Activated CD8-positive, alpha-beta memory T cell treated with anti-CD3 and anti-CD28 coated beads, Interleukin-2, amount 10 ng/mL, durations not matched to agents 7 days and 5 days (primary cell): ENCODE measurements at places on chromosomes 11 and 22.

- H3K36me3 ChIP-seq = peaks cover 19% of the 10 kb centered on the region
- peaks cover 17% of the 10 kb centered on the region for H3K27me3 ChIP-seq
- H3K4me3 ChIP-seq = no peak overlapping the region
- peak; percentile 81 for DNase-seq
Measured at GRCh38 chr11:304915-305843, 2.4 kb upstream of the IFITM2 start.

- no peaks in the 10 kb centered on the region for H3K27me3 ChIP-seq
- no peaks in the 10 kb centered on the region for H3K4me1 ChIP-seq
Measured at GRCh38 chr11:126702165-126702720, 298.3 kb downstream of the KIRREL3 start.

DNA sequence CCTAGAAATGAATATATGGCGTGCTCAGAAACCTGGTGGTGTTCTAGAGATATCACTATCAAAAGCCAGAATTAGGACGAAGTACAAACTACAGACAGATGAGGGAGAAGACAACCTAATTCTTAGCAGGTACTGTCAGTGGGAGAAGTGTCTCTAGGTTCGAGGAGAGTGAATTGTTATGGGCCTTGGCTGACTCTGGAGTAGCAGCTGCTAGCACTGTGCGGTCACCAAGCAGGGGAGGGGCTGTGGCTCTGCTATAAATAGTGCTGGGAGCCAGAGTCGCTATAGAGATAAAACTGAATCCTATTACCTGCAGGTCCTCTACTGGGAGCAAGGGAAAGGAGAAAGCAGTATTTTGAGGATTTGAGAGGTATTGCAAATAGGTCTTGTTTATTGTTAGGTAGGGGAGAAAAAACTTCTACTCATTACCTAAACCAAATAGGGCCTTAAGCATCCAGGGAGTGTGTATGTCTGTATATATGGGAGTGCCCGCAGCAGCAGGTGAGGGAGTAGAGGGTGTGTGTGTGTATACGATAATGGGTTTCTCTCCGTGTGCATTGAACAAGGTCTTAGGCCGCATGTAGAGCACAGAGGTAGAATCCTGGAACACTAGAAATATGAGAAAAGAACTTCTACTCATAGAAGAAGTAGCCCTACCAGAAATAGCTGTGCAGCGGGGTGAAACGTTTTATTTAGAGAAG lies 2.2 kb downstream of the MADD start:
- H3K4me3 ChIP-seq = peak overlapping the region; percentile 78
- H3K4me1 ChIP-seq = peaks cover 43% of the 10 kb centered on the region
- DNase-seq = no peak
- H3K27ac ChIP-seq = peak overlapping the region; percentile 22
- H3K27me3 ChIP-seq = no peaks in the 10 kb centered on the region
- H3K36me3 ChIP-seq = peaks cover 34% of the 10 kb centered on the region

DNA sequence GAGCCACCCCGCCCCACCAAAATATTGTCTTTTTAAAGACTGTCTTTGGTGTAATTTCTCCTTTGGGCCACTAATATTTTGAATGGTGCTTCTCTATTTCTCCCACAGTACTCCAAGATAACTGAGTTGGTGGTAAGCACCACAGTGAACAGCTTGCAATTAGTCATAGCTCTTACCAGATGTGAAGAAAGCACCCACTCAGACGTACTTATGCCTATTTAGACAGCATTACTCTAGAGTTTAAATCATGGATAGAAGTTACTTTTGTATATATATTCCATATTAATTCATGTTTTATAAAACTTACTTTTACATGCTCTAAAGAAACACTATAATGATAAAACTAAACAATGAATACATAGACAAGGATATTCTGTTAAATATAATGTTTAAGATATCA lies 12.7 kb downstream of the ANO3 start:
- no peaks in the 10 kb centered on the region for H3K27me3 ChIP-seq
- DNase-seq = no peak
- H3K4me1 ChIP-seq = no peaks in the 10 kb centered on the region
- H3K36me3 ChIP-seq = no peaks in the 10 kb centered on the region
- H3K4me3 ChIP-seq = no peak overlapping the region
- H3K27ac ChIP-seq = no peak overlapping the region

DNA sequence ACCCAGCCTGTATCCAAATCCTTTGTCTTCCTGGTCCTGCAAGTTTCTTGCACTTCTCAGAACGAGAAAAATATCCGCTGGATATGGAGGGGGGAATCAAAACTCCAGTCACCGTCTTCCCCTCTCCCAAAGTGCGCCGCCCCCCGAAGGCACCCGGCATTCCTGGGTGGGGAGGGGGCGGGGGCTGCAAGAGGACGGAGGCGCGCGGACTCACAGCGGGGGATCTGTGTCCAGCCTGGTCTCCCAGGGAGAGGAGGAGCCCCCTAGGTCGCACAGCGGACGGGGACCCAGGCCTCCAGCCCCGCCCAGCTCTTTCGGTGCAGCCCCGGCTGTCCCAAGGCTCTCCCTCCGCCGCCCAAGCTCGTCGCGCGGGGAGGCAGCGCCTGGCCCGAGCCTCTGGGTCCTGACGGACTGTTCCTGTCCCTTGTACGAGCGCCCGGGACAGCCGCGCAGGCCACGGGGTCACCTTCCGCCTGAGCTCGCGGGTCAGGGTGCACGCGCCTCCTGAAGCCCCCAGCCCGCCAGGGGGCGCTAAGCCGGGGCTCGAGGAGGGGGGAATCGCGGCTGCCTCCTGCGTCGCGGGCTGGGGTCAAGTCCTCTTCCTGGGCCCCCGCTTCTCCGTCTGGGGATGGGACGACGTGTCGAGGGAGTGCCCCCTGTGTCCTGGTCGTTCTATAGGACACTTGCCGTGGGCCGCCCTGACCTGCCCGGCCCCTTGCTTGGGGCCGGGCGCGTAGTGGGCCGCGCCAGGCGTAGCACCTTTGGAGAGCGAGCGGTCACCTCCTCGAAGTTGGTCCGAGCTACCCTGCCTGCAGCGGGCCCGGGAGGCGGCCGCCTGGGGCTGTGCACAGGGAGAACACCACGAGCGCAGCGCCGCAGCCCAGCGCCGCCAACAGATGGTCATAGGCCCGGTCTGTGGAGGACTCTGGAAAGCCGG lies 2.4 kb upstream of the WNT11 start:
- no peaks in the 10 kb centered on the region for H3K36me3 ChIP-seq
- H3K4me1 ChIP-seq = peaks cover 17% of the 10 kb centered on the region
- H3K27ac ChIP-seq = no peak overlapping the region
- peak; percentile 82 for DNase-seq
- H3K4me3 ChIP-seq = peak overlapping the region; percentile 73

DNA sequence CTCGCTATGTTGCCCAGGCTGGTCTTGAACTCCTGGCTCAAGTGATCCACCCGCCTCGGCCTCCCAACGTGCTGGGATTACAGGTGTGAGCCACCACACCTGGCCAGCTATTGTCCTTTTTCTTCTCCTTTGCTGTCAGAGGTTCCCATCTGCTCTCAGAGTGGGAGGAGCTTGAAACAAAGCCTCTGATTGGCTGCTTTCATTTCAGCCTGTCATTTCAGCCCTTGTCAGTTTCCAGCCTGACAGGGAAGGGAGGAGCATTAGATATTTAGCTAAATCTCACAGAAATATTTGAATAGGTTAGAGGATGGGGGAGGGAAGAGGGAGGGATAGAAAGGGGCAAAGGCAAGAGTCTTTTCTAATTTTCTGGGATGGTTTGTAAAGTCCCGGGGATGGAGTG lies 8.7 kb downstream of the SLC22A6 start:
- no peak overlapping the region for H3K27ac ChIP-seq
- H3K27me3 ChIP-seq = peaks cover 8% of the 10 kb centered on the region
- no peak for DNase-seq
- H3K4me1 ChIP-seq = no peaks in the 10 kb centered on the region
- no peak overlapping the region for H3K4me3 ChIP-seq

- H3K36me3 ChIP-seq = no peaks in the 10 kb centered on the region
- peaks cover 10% of the 10 kb centered on the region for H3K4me1 ChIP-seq
- H3K27ac ChIP-seq = no peak overlapping the region
- peaks cover 4% of the 10 kb centered on the region for H3K27me3 ChIP-seq
- DNase-seq = no peak
Measured at GRCh38 chr22:39433476-39434242, 23.2 kb upstream of the MGAT3 start.

GRCh38 chr11:35146711-35147110 lies 7.7 kb downstream of the CD44 start:
- H3K27me3 ChIP-seq = no peaks in the 10 kb centered on the region
- H3K4me3 ChIP-seq = peak overlapping the region; percentile 68
- no peak for DNase-seq
- H3K4me1 ChIP-seq = peaks cover 90% of the 10 kb centered on the region

GRCh38 chr11:46414466-46414796 lies 22.9 kb upstream of the CHRM4 start:
- DNase-seq = no peak
- H3K27me3 ChIP-seq = no peaks in the 10 kb centered on the region
- peaks cover 9% of the 10 kb centered on the region for H3K36me3 ChIP-seq
- H3K4me3 ChIP-seq = no peak overlapping the region
- peak overlapping the region; percentile 22 for H3K27ac ChIP-seq

GRCh38 chr11:69500285-69501120 lies 19.0 kb downstream of the LINC01488 start:
- DNase-seq = no peak
- H3K4me3 ChIP-seq = no peak overlapping the region
- H3K4me1 ChIP-seq = peaks cover 3% of the 10 kb centered on the region
- H3K27me3 ChIP-seq = peaks cover 5% of the 10 kb centered on the region
- no peak overlapping the region for H3K27ac ChIP-seq

DNA sequence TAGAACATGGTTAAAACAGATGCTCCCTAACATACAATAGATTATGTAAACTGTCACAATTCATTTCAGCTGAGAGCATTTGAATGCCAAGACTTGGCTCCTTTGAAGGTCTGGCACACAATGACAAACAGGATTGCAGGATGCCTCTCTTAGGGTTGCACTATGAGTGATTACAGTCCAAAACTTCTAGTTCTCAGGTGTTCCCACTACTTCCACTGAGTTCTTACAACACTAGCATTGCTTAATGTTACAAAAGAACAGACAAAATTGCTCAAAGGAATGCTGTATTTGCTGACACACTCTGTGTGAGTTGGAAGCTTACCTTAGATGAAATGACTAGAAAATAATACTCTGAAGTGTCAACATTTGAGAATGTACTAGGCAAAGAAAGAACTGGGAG lies 2413.8 kb upstream of the RAG2 start:
- no peaks in the 10 kb centered on the region for H3K27me3 ChIP-seq
- no peak overlapping the region for H3K4me3 ChIP-seq
- no peak overlapping the region for H3K27ac ChIP-seq
- H3K4me1 ChIP-seq = no peaks in the 10 kb centered on the region
- no peak for DNase-seq
- H3K36me3 ChIP-seq = no peaks in the 10 kb centered on the region

- peak; percentile 58 for DNase-seq
- H3K4me1 ChIP-seq = peaks cover 15% of the 10 kb centered on the region
- H3K36me3 ChIP-seq = peaks cover 2% of the 10 kb centered on the region
- no peak overlapping the region for H3K4me3 ChIP-seq
- no peak overlapping the region for H3K27ac ChIP-seq
Measured at GRCh38 chr22:21020802-21021429, 6.0 kb downstream of the P2RX6 start.

DNA sequence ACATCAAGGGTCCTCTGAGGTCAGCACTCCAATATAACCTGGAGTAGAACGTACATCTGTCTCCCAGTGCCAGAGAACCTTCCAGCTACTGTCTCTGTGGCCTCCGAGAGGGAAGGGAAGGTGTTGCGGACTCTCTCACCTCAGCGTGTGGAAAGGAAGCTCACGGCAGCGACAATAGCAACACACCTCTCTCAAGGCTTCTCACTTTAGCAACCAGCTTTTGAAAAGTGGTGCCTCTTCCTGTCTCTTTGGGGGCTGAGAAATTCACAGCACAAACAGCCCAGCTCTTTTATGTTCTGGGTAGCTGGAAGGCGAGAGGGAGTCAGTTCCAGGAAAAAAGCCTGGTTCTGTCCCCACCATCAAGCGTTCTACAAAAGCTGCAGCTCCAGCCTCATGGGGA lies 156.9 kb upstream of the TBCEL start:
- no peaks in the 10 kb centered on the region for H3K4me1 ChIP-seq
- H3K36me3 ChIP-seq = no peaks in the 10 kb centered on the region
- H3K27me3 ChIP-seq = no peaks in the 10 kb centered on the region
- DNase-seq = no peak
- no peak overlapping the region for H3K4me3 ChIP-seq
- H3K27ac ChIP-seq = no peak overlapping the region

GRCh38 chr22:35418088-35418487 lies 18.1 kb downstream of the MCM5 start:
- H3K4me1 ChIP-seq = peaks cover 8% of the 10 kb centered on the region
- no peak overlapping the region for H3K4me3 ChIP-seq
- DNase-seq = no peak
- no peak overlapping the region for H3K27ac ChIP-seq
- H3K36me3 ChIP-seq = peaks cover 56% of the 10 kb centered on the region
